ENCODE measurements at places on chromosomes 12 and 14. TPM values are rescaled to one million over a fixed set of nuclear protein-coding genes. Genes with fewer than 3 reads are reported as not detected.

DNA sequence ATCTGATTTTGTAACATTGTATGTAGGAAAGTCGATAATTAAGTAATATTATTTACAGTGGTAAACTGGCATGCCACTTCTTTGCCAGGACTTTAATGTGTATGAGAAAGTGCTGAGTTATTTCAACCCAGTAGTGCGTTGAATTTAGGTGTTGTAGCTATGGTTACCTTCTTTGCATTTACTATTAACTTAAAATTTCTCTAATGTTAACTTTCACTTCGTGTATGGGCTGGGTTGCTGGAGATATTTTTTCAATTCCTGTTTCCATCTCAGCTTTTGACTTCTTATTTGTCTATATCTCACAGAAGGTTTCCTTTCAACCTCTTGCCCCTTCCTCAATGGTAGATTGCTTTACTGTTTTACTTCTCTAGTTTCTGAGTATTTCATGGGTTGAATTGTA, 1345.6 kb downstream of the FSCB start:
- DNase-seq = no peak

GRCh38 chr12:38152816-38153736, 163.5 kb upstream of the ALG10B start:
- DNase-seq = no peak

- no peak for DNase-seq
Observed at GRCh38 chr12:85392508-85392907, 112.5 kb downstream of the ALX1 start.

DNA sequence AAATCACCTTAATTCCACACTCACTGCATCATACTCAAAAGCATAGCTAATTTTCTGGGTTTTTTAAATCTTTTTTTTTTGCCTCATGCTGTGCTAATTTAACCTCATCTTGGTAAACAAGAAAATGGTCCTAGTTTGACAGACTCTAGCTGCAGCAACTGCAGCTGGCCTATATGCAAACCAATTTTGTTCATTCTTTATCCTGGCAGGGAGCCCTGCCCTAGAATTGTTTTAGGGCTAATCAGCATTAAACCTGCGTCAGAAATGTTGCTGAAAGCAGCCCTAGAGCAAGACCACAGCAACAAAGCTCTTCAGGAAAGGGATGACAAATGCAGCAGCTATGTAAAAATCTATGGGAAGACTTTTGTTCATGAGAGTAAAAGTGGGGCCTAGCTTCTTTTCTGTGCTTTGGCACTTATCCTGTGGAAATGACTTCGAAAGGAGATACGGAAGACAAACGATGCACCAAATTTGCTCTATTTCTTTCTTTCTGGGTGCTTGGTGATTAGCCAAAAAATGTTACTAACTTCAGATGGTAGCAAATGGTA, 72.2 kb downstream of the DENND5B start:
- DNase-seq = no peak

DNA sequence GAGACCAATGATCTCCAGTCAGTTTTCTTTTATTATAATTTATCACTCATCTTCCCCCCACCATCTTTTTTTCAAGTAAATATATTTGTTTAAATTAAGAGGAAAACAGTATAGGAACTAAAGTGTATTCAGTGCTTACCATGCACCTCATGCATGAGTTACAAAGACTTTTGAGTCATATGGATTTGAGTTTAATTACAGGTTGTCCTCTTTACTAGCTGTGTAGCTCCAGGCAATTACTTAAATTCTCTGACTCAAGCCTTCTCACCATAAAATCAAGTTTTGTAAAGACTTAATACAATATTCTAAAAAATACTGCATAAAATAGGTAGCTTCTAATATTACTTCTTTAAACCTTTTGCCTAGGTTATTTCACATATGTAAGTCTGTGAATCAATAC, 251.3 kb downstream of the SLC16A7 start:
- no peak for DNase-seq

- DNase-seq = no peak
Observed at GRCh38 chr12:58413794-58414193, 472.4 kb downstream of the ATP23 start.

DNA sequence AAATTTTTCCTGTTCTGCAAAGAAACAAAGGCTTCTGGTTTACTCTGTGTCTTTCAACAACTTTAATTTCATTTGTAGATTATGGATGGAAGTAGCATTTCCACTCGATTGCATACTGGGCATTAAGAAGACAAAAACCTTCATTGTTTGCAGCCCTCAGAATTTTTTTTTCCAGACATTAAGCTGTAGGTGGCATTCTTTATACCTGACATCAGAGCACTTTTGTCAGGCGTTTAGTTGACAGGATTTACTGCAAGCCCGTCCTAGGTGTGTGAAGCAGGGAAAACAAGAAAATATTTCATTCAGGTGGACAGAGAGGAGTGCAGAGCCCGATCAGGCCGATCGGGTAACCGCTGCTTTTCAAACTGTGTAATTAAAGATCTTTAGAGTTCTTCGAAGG, 107.5 kb downstream of the TMEM260 start:
- no peak for DNase-seq

DNA sequence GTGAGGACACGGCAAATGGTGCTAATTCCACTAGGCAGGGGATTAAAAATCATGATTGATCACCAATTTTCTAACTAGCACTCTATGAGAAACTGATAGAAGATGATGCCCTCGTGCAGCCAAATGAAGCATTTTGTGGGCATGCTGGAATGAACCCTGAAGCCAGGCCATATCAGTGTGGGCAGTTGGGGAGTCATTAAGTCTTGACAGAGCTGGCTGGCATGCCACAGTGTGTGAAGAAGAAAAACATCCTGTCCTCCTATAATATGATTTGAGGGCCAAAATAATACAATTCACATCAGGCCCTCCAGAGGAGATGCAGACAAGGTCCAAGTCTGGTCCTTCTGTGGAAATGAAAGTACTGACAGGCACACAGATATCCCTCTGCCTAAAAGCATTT, 107.1 kb downstream of the TMTC1 start:
- no peak for DNase-seq

DNA sequence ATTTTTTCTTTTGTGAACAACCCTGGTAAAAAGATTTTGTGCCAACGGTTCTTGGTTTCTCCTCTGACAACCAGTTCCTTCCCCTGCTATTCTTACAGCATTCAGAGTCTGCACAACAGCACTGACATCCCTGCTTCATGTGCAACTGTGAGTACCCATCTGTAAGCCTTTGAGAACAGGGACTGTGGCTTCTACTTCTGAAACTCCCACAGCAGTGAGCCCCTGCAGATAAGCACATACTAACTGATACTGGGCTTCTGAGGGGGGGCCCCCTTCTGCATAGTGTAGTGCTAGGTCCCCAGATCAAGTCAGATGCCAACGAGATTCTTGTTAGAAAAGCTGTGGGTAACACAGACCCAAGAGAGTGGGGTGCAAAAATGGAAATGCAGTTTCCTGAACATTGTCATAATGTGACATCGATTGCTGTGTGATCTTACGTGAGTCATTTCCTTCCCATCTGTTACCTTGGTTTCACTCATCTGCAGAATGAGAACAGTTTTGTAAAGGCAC, 11.1 kb upstream of the NINJ2 start:
- DNase-seq = no peak

- DNase-seq = peak; percentile 74
Observed at GRCh38 chr12:108583991-108584390, 13.9 kb downstream of the TMEM119 start.

DNA sequence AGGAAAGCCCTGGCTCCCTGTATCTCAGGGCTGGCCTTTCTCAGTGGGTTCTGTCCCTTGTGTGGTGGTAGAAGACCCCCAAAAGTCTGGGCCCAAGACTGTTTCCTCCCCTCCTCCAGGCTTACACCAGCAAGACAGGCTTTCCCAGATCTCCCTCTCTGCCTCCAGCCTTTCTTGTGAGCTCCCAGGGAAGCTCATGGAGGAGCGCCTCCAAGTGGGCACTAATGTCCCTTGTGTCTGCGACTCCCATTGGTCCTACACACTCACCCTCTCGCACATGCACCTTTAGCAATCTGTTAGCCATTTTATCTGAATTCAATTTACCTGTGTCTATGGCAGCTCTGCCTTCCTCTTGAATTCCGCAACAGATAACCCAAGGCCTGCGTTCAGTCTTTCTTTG, 251.1 kb upstream of the CAND1 start:
- DNase-seq = no peak

GRCh38 chr14:72745546-72745945, 148.4 kb downstream of the DPF3 start:
- no peak for DNase-seq

DNA sequence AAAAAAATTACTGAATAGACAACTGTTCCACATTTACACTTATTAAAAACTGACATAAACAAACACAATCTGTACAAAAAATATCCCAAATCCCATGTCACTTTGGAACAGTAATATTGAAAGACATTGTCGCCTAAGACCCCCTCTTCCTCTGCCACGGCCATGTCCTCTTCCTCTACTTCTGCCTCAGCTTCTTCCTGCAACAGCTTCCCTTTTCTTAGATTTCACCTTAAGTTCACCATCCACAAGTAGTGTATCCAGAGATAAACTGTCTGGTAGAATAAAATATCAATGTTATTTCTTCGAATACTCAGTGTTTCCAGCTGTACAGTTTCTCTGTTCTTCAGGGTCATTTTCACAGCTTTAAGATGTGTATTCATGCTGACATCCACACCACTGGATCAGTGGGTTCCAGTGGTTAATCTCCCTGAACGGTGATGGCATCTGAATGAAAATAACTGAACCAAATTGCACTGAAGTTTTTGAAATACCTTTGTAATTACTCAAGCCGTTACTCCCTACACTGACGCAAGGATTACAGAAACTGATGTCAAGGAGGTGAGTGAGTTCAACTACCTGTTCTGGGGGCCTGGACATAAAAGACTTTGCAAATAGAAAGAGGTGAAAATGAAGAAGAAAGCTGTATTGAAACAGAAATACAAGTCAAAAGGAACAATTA, 208.5 kb downstream of the C12orf50 start:
- no peak for DNase-seq

GRCh38 chr12:130301559-130301958, 36.1 kb upstream of the PIWIL1 start:
- DNase-seq = no peak

- no peak for DNase-seq
Observed at GRCh38 chr12:110754101-110754793, 11.6 kb upstream of the PPP1CC start.

DNA sequence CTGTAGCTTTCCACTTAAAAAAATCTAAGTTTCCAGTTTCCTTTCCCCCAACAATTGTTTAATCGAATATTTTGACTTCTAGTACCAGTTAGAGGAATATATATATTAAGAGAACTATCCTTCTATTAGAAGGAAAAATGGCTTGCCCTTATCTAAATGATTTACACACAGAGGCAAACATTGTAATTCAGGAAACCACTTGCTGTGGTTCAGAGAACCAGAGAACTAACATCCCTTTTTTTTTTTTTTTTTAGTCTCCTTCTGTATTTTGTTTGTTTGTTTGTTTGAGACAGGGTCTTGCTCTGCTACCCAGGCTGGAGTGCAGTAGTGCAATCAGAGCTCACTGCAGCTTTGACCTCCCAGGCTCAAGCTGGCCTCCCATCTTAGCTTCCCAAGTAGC, 746.6 kb downstream of the VRK1 start:
- DNase-seq = no peak

- DNase-seq = no peak
Observed at GRCh38 chr14:102315121-102315520, 4.4 kb upstream of the ZNF839 start.

DNA sequence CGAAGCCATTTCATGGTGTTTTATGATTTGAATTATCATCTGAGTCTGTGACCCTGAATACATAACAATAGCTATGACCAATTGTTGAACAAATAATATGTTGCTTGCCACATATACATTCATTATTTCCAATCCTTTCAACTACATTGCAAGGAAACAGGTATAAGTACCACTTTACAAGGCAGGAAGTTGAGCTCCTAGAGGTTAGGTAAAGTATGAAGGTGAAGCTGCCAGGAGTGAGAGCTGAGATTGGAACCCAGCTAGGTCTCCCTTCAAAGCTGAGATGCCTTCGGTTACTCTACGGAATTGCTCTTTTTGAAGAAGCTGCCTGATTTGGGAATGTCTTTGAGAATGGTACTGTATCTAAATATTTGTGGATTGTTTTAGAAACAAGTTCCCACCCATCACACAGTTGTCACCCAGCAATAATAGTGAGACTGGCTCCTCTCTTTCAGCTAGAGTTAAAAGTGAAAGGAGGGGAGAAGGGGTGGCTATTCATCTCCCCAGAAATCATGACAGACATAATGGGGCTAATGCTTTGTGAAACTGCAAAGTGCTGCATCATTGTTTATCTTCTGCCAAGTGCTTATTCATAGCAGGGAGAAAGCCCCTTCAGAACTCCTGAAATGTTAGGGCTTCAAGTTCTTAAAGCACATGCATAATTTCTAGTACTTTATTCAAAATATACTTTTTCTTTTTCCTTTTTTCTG, 75.9 kb upstream of the AMIGO2 start:
- DNase-seq = no peak

DNA sequence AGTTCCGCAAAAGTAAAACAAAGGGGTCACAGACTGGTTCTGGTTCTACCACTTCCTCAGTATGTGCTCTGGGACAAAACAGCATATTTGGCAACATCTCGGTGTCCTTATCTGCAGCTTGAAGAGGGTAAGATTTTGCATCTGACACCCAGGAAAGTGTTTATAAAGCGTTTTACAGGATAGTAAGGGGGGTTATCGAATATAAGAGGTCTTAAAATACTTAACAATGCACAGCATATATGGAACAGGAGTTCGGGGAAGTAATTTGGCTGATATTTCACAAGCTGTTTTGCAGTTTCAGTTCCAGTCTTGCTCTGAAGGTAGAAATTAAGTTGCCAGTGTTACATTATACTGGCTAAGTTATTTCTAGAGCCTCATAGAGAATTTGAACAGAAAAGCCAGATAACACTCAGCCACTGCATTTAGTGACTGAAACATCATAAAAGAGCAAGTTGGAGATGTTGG, 904 bp upstream of the MAP4K5 start:
- DNase-seq = no peak

- DNase-seq = no peak
Observed at GRCh38 chr12:53244337-53244736, 12.3 kb upstream of the RARG start.

Gene E2F7
- 4.2 TPM for total RNA-seq

Gene CEBPE
- total RNA-seq = not detected

Gene RD3L
- not detected for total RNA-seq

Gene IGF1
- total RNA-seq = not detected

Gene TSPAN11
- 31.0 TPM for total RNA-seq

Gene MYF5
- total RNA-seq = not detected

Gene HSPA2
- 23.9 TPM for total RNA-seq

Gene LALBA
- total RNA-seq = not detected

Gene CLEC9A
- total RNA-seq = not detected
